ENCODE measurements at places on chromosomes 2 and 18.

GRCh38 chr18:66271962-66272361 is 331.9 kb downstream of the CDH19 start:
- DNase-seq = no peak

DNA sequence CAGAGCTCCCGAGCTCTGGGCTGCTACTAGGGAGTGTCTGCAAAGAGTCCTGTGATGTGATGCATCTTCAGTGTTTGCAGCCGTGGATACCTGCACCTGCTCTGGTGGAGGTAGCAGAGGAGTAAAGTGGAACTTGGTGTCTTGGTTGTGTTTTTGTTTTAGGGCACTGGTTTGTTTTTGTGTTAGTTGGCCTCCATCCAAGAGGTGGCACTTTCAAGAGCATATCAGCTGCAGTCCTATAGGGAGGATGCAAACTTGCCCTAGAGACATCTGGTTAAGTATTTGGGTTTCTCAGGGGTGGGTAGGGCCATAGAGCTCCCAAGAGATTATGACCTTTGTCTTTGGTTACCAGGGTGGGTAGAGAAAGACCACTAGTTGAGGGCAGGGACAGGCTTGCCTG is 1249.0 kb upstream of the FAM98A start:
- DNase-seq = no peak

DNA sequence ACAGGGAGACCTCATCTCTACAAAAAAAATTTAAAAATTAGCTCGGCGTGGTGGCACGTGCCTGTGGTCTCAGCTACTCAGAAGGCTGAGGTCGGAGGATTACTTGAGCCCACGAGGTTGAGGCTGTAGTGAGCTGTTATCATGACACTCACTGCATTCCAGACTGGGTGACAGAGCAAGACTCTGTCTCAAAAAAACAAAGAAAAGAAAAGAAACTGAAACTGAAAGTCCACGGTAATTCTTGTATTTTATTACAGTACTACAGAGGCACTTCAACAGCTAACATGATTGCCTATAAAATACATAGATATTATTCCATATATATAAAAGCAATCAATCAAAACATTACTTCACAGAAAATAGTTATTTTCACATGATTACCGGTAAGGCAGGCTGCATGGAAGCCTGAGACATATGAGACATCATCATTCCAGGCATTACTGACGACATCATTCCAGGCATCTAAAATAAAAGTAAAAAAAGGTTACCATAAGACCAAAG is 23.1 kb downstream of the PRPF40A start:
- no peak for DNase-seq

GRCh38 chr2:236848501-236848900 is 237.2 kb upstream of the COPS8 start:
- DNase-seq = no peak

DNA sequence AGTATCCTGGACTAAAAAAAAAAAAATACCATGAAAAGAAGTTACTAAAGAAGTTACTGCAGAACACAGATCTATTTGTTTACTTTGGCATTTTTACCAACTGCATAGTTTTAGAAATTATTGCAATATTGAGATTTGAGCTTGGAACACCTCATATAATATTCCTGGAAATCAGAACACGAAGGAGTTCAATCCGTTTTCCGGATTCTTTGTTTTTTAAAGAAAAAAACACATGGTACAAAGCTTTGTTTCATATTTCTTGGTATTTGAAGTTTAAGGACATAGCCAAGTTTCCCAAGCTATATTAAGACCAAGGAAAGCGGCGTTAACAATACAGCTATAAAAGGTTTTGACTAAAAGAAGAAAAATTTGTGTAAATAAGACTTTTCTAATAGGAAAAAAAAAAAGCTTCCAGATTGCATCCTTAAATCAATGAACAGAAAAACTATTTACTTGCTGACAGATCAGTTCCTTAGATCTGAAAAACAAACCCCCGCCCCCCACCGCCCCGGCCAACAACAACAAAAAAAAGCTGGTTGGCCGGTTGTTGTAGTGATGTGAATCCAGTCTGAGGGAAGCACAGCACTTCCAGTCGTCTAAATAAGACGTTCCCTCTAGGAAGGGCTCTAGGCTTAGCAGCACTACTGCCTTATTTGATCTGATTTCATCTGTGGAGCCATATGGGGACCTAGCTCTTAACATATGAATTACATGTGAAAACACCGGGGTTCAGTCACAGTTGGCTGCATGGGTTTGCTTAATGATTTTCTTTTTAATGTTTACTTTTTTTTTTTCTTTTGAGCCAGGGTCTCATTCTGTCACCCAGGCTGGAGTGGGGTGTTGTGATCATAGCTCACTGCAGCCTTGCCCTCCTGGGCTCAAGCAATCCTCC is 2.5 kb upstream of the RHOB start:
- no peak for DNase-seq

DNA sequence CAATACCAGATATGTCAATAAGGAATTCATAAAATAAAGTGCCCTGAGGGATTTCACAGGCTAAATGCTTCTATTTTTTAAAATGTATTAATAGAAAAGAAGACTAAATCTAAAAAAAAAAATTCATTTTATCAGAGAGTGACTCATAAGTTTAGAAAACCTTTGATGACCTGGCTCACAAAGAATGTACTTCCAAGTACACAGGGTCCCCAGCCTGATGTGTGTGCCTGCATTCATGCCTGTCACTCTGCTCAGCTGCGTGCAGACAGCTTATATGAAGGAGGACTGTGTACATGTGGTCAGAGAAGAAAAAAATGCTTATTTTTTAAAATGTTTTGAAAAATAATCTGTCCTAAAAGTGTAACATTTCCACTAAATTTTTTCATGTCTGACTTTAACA is 3.0 kb upstream of the CPS1 start:
- DNase-seq = no peak

GRCh38 chr2:191345788-191346187 is 100.6 kb downstream of the MYO1B start:
- DNase-seq = no peak

- DNase-seq = no peak
Observed at GRCh38 chr2:192265751-192266150, 71.0 kb upstream of the TMEFF2 start.

GRCh38 chr2:143401861-143402260 is 272.6 kb downstream of the ARHGAP15 start:
- no peak for DNase-seq

DNA sequence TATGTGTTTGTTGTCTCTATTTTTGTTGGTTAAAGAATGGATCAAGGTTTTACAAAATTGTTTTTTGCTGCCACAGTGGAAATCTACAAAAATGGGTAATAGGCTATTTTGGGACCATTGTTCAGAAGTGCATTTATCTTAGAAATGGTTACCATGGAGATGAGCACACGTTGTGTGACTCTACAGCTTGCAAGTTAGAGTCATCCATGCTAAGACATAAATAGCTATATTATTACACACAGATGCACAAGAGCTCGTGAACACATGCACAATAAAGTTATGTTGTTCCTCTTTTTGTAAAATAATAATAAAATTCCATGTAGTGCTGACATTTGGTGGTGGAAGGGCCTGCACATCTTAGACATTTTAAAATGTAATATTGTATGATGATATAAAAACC is 15.5 kb upstream of the DUSP19 start:
- no peak for DNase-seq

GRCh38 chr2:236582968-236583367 is 13.3 kb downstream of the ACKR3 start:
- DNase-seq = no peak

GRCh38 chr2:67451086-67451832 is 54.1 kb downstream of the ETAA1 start:
- DNase-seq = no peak

DNA sequence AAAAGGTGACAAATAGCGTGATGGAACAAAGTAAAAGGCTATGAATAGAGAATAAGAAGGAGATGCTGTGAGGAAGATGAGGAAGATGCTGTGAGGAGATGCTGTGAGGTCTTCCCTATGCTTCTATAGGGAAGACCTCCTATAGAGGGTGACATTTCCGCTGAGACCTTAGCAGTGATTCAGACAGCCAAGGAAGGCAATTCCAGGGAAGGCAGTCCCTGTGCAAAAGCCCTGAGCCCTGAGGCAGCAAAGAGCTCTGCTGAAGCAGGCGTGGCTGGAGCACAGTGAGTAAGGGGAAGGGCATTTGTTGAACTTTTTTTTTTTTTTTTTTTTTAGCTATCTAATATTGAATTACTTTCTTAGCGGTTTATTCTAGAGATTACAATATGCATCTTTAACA is 142.7 kb upstream of the FOSL2 start:
- no peak for DNase-seq

DNA sequence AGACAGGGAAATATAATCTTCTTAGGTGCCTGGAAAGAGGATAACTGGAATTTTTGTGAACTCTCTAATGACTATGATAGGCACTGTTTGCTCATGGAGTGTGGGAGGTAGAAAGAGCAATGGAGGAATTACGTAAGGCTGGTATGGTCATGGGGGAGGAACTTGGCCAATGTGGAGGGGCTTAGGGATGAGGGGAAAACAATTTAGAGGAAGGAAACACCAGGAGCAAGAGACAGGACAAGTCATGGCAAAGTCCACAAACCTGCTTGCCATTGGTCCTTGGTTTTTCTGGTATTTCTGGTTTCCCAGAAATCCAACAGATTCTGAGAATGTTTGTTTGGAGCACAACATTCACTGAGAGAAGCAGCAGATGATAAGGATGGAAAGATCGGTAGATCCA is 274.2 kb downstream of the DYSF start:
- DNase-seq = no peak

- no peak for DNase-seq
Observed at GRCh38 chr2:110677080-110677479, 783 bp downstream of the BUB1 start.

- no peak for DNase-seq
Observed at GRCh38 chr18:23316988-23317387, 136.1 kb upstream of the RIOK3 start.

- no peak for DNase-seq
Observed at GRCh38 chr18:7021994-7022840, 95.4 kb downstream of the LAMA1 start.

DNA sequence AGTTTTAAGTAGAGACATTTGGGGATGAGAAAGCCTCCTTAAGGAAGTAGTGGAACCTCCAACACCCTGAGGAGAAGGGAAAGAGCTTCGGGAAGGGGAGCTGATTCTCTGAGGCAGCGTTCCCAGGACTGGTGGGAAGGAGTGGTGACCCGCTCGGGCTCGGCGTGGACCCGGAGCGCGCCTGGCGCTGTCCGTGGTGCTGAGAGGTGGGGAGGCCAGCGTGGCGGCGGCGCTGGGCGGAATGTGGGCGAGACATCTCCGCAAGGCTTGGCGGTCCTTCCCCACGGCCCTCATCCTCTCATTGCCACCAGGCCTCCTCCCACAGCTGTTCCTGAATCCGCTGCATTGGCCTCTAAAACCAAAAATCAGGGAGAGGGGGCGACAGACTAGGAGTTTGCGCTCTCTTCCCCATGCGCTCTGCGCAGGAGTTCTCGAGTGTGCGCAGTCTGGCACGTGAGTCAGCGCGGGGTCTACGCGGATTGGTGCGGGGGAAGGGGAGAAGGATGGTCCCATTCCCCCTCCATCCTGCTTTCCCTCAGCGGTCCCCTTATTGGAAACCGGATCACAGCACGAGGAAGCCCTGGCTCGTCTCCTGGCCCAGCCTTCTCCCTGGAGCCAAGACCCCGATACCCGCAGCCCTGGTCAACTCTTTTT is 857 bp downstream of the RESP18 start:
- no peak for DNase-seq

GRCh38 chr2:144455987-144456386 is 63.9 kb downstream of the ZEB2 start:
- DNase-seq = no peak

DNA sequence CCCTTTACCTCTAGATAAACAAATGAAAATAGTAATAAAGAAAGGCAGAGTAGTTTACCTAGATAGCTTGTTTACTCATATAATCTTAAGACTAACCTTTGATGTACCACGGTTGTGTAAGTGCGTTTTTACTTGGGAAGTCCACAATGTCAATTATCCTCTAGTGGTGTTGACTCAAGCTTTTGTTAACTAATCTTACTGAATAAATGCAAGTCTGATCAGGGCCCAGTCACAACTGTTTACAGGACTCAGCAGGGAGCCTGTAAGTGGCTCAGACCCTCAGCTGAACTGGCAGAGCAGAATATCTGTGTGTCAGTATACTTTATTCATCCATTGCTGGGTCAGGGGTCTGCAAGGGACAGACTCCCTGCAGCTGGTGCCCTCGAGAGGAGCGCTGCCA is 98.1 kb upstream of the ACAA2 start:
- DNase-seq = no peak

- no peak for DNase-seq
Observed at GRCh38 chr2:121907928-121908327, 152.5 kb downstream of the TSN start.

DNA sequence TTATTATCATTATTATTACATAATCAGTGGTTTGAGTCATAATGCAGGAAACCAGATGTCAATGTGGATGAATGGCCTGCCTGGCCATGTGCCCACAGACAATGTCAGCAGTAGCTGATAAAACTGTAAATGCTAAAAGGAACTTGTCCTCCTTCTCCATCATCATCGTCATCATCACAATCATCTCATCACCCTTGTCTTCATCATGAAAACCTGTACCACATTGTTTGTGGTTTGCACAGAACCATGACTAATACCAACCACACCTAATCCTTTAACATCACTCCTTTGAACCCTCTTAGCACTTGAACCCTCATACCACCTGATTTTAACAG is 96.0 kb downstream of the HNMT start:
- DNase-seq = no peak

- no peak for DNase-seq
Observed at GRCh38 chr2:161388146-161388779, 27.8 kb upstream of the TBR1 start.

- DNase-seq = no peak
Observed at GRCh38 chr2:169868951-169869350, 41.7 kb downstream of the UBR3 start.

GRCh38 chr2:171515672-171516298 is 6.5 kb upstream of the CYBRD1 start:
- no peak for DNase-seq

- no peak for DNase-seq
Observed at GRCh38 chr2:215590010-215590745, 154.3 kb upstream of the FN1 start.

GRCh38 chr18:60070631-60071030 is 170.8 kb downstream of the PMAIP1 start:
- DNase-seq = no peak

- DNase-seq = no peak
Observed at GRCh38 chr18:73717570-73717969, 430.1 kb downstream of the FBXO15 start.

DNA sequence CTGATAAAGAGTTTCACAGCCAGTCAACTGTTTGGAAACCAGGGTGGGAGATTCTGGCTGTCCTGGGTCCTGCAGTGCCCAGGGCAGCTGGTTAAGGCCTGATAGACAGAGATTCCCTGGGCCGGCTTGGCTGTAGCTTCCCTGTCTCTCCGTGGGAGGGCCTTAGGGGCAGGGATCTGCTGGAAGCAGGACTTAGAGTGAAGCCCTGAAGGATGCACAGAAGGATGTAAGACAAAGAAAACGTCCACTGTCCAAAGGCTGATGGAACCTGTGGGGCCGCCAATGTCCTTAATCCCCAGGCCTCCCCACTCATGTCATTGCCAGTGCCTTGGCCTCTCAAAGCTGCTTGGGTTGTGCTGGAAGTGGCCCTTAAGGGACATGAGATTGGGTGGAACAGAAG is 33.0 kb downstream of the MROH2A start:
- DNase-seq = no peak

- no peak for DNase-seq
Observed at GRCh38 chr2:2491964-2492363, 160.9 kb upstream of the MYT1L start.
